ENCODE measurements at places on chromosomes 6 and 20. TPM values are rescaled to one million over a fixed set of nuclear protein-coding genes. Genes with fewer than 3 reads are reported as not detected.

- DNase-seq = no peak
- no peak overlapping the region for H3K27ac ChIP-seq
Observed at GRCh38 chr6:25579902-25580495, 72.0 kb upstream of the SCGN start.

- no peaks in the 10 kb centered on the region for H3K27me3 ChIP-seq
- DNase-seq = no peak
- H3K36me3 ChIP-seq = no peaks in the 10 kb centered on the region
Observed at GRCh38 chr6:161152907-161153662, 120.8 kb downstream of the AGPAT4 start.

- no peak for DNase-seq
- H3K4me3 ChIP-seq = no peak overlapping the region
- H3K27ac ChIP-seq = no peak overlapping the region
Observed at GRCh38 chr20:47484303-47484702, 17.4 kb upstream of the NCOA3 start.

- no peak overlapping the region for H3K27ac ChIP-seq
- H3K4me1 ChIP-seq = peaks cover 88% of the 10 kb centered on the region
- H3K36me3 ChIP-seq = no peaks in the 10 kb centered on the region
- H3K4me3 ChIP-seq = no peak overlapping the region
Observed at GRCh38 chr20:49675368-49676151, 38.1 kb downstream of the B4GALT5 start.

The HLA-E gene
- total RNA-seq = 283 TPM

The ERVFRD-1 gene
- total RNA-seq = not detected

Measured in heart left ventricle (tissue), 16 donors.